ENCODE measurements at places on chromosomes 12 and 14.

DNA sequence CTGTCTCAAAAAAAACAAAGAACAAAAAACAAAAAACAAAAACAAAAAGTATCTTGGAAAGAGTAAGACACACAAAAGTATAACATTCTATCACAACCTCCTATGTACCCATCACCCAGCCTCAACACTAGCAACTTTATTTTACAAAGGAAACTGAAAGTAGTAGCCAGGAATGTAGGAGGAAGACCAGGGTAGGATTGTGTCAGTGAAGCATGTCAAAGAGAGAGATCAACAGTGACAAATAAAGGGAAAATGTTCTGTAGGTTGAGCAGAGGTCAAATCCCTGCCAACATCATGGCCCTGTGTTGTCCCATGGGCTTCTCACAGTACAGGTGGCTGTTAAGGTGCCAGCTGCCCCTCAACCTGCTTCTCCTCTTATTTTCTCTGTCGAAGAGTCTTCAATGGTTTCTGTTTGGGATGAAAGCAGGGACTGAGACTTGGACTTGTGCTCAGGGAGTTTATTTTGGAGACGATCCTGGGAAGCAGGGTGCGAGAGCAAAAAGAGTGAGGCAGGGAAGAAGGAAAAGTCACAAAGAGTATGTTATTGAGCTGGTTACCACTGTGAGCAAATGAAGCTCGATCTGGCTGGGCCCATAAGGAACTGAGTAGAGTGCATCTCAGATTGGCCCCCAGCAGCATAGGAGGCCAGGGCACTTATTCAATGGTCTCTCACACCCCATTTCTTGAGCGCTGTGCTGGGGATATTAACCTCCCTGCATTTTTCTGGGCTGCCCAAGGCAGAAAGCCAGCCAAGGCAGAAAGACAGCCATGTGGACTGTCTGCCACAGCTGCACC lies 29.4 kb upstream of the CTDSP2 start:
- no peak for DNase-seq

GRCh38 chr12:4140581-4141301 lies 132.8 kb upstream of the CCND2 start:
- DNase-seq, result no peak

GRCh38 chr12:97466000-97466399 lies 3.4 kb downstream of the RMST start:
- DNase-seq, result no peak

DNA sequence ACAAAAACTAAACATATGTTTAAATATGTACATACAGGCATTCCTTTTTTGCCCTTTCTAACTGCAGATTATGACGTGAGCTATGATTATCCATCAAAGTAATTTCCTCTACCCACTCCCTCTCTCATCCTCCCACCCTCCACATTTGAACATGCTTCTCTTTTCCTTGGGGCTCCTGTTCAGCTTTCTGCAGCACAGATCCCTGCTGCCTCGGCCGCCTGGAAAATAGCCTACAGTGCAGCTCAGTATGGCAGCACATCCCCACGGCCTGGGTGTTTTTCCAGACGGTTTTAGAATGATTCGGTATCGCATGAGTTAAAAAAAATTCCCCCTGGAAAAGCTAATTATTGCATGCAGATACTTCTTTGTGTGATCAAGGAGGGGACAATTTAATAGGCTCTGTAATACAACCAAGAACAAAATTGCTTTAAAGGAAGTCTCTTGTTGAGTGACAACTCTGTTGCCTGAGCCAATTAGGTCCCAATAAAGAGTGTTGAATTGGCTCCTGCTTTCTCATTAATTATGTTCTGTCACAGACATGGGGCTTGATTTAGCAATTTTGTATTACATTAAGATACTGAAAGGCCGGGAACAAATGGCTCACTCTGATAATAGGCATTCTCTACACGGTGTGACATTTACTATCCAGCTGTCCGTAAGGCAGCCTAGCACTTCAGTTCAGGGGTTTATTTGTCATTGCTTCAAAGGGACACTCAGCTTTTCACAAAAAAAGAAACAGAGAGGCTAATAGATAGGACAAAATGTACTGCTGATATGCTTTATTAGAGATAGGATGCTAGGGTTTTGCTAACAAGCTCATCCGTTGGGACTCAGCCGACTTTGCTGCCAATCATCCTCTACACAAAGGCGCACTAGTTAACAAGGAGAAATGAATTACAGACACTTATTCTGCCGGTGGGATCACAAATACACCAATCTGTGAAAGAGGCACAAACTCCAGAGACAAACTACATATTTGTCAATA lies 285.8 kb upstream of the G2E3 start:
- no peak for DNase-seq

DNA sequence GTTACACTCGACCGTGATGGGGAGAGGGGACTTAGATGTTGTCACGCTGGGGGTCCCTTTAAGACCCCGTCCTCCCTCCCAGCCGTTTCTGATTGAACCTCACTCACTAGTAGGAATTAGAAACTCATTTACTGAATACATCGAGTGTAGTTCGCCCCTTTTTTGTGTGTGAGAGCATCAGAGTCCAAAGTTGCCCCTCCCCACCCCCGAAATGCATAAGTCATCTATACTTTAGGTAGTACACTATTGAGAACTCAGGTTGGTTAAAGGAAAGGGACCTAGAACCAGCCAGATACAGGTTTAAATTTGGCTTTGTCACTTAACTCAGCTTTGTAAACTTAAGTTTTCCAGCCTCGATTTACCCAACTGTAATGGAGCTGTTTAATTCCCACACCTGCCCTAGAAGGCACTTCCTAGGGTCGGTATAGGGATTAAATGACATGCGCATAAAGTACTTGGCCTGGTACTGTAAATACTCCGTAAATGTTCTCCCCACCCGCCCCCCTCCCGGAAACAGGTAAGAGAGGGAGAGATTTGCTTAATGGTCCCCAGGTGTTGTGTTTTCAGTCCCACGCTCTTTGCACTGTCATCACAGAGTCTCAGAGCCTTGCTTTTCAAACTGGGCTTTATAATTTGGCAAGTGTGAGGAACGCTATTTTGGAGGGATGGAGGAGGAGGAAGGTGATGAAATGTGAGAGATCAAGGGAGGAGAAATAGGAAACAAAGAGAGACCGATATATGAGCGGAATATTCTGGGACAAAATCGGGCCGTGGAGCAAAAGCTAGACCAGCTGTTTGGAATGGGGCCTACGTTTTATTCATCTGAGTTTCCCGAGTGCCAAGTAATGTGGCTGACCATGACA lies 897 bp downstream of the SUDS3 start:
- no peak for DNase-seq

DNA sequence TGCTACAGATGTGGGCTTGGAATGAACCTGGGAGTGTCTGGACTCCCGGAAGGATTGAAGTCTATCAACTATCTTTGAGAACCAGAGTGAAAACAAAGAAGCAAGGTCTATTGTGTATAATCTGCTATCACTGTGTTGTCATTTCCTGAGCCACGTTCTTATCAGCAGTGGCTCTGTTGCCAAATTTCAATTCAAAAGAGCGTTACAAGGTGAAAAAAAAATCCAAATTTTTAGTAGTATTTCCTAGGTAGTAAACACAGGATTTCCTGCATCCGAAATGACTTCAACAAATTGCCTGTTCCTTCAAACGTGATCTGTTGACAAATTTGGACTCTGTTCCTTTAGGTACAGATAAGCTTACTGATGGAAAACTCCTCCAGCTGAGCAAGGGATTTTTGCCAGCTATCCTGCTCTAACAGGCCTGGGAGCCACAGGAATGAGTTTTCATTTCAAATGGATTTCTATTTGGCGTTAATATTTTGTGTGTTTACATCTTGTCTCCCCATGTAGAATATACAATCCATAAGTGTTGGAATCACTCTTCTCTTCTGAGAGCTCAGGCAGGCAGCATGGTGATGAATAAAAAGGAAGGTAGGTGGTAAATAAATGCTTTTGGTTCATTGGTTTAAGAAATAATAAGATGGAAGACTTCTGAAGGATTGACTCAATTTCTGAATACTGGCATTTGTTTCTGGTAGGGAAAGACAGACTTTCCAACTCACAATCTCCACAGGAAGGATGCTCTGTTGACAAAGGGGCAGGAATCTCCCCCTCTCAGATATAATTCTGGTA lies 58.5 kb downstream of the GPR135 start:
- DNase-seq, result no peak

- DNase-seq, result no peak
Observed at GRCh38 chr14:61132336-61132735, 148.8 kb downstream of the TMEM30B start.

GRCh38 chr14:68786491-68787091 lies 6.3 kb downstream of the ZFP36L1 start:
- no peak for DNase-seq

DNA sequence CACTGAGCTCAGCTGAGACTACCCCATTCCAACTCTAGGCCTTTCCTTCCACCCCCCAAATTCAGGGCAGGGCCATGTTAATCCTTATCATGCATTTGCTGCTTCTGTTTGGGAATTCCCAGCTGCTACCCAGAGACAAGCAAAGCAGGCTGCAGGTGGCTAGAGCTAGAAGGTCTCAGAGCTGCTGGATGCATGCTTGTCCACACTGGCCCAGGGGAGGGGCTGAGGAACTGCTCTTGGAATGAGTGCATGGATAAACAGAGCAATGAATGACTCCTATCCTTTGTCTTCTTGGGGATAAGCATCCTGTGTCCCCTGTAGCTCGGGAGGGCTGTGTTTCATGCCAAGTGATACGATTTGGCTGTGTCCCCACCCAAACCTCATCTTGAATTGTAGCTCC lies 136.8 kb upstream of the NOS1 start:
- DNase-seq, result no peak

DNA sequence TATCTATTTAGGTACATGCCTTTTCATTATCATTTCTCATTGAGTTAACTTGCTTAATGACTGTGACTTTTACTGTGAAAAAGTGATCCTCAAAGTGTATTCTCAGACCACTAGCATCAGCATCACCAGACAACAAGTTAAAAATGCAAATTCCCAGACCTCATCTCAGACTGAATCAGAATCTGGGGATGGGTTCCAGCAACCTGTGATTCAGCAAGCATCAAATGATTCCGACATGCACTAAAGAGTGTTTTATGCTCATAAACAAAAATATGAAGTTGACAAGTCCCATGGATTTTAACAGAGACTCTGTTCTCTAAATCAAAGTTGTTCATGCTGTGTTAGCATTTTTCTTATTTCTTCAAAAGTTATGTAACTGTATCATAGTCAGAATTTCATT lies 130.6 kb downstream of the BCAT1 start:
- no peak for DNase-seq

DNA sequence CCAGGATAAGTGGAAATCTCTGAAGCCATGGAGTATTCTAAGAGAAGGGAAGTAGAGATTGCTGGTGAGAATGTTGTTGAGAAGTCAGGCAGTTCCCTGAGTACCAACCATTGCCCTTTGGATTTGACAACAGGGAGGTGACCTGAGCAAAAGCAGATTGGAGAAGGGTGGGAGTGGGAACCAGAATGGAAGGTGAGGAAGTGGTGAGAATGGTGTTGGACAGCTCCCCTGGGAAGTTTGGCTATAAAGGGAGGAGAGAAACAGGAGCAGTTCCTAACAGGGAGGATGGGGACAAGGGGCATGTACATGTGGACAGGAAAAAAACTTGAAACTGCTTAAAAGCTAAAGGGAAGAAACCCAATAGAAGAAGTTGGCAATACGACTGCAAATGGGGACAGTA lies 198.1 kb downstream of the ETV6 start:
- DNase-seq, result no peak

DNA sequence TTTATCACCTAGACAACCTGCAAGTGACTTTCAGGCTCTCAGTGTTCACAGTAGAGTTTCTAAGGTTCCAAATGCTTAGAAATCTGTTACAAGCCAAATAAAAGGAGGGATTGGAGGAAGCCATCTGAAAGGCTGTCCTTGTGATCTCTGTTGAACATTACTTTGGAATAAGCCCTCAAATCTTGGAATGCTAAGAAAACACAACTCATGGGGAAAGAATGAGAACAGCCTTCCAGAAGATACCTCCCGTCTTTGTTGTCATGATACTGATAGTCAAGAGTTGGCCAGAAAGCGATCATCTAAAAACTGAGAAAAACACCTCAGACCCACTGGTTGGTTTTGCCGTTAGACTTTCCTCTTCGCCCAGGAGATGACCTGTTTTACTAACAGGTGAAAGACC lies 44.4 kb upstream of the KCNK13 start:
- DNase-seq, result no peak

GRCh38 chr12:127649961-127650360 lies 617.0 kb upstream of the TMEM132C start:
- DNase-seq, result no peak

DNA sequence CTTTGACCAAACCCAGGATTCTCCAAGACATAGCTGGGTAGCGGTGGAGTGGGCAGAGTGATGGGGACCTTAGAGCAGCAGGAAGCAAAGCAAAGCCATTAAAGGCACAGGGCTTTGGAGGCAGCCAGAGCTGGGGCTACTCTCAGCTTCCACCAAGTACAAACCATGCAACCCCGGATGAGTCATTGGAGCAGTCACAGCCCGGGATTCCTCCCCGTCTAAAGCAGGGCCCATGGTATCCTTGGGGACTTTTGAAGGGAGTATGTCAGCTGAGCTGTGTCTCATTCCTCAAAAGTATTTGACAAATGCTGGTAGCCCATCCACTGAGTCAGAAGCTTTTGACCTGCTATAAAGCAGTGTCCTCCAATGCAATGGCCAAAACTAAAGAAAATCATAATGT lies 9.7 kb upstream of the IFI27 start:
- DNase-seq, result no peak

- DNase-seq, result no peak
Observed at GRCh38 chr12:88501972-88502938, 78.0 kb downstream of the KITLG start.

DNA sequence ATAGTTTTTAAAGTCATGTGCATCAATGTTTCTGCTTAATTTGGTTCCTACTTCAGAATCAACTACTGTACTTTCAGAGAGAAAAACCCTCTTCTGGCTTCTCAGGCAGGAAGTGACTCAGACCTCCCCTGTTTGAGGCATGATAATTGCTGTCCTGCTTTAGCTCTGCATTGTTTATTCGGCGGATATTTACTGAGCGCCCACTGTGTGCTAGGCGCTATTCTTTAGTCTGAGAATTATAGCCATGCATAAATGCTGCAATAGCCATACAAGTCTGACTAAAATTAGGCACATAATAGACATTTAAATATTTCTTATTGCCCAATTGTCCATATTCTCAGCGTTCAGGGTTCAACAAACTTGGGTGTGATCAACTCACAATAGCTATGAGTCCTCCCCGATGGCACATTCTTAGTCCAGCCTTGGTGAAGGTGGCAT lies 6.1 kb upstream of the AMIGO2 start:
- no peak for DNase-seq

GRCh38 chr12:11702959-11703358 lies 53.5 kb downstream of the ETV6 start:
- DNase-seq, result no peak

- DNase-seq, result peak; percentile 45
Observed at GRCh38 chr12:34393821-34394150, 371.5 kb downstream of the ALG10 start.

GRCh38 chr12:76713130-76713529 lies 50.8 kb upstream of the ZDHHC17 start:
- DNase-seq, result no peak

- no peak for DNase-seq
Observed at GRCh38 chr12:89051065-89051677, 301.1 kb downstream of the DUSP6 start.

GRCh38 chr14:92282669-92283068 lies 40.3 kb upstream of the SLC24A4 start:
- no peak for DNase-seq

GRCh38 chr14:79419571-79420327 lies 791.6 kb downstream of the DIO2 start:
- DNase-seq, result no peak

- no peak for DNase-seq
Observed at GRCh38 chr14:94340533-94340932, 17.4 kb upstream of the SERPINA6 start.

All from posterior cingulate gyrus (tissue), 11 donors.